ENCODE measurements at places on chromosomes 1 and 21.
A peak's percentile ranks its signal among the peaks of the same experiment; 100 is the strongest.

GRCh38 chr1:203133970-203134725, 6.6 kb downstream of the ADORA1 start:
- peak; percentile 58 for DNase-seq

- no peak for DNase-seq
These were observed 231.4 kb downstream of the GRIK1 start for GRCh38 chr21:29708401-29708800.

DNA sequence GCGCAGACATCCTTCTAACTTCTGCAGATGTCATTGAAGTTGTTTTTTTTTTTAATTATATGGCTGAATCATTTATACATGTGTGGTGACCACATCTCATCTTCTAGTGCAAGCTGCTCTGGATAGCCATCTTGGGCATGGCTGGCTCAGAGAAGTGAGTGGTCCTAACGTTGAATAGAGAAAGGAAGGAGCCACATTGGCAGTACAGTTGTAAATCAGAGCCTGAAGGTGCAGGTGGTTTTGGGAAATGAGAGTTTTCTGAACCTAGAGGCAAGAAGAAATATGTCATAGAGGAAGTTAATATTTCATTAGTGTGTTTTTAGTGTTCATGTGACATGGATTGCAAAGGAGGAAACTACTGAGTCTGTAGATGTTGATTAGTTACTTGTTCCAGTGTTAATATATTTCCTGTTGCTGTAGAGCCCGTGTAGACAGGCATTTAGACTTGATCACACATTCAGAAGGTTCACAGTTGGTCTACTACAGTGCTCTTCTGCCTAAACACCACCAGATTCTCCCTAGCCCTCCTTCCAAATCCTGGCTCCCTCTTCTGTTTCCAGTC, 163.7 kb downstream of the ROR1 start:
- no peak for DNase-seq

- no peak for DNase-seq
These were observed 59.6 kb downstream of the KCNAB2 start for GRCh38 chr1:6105218-6105679.

DNA sequence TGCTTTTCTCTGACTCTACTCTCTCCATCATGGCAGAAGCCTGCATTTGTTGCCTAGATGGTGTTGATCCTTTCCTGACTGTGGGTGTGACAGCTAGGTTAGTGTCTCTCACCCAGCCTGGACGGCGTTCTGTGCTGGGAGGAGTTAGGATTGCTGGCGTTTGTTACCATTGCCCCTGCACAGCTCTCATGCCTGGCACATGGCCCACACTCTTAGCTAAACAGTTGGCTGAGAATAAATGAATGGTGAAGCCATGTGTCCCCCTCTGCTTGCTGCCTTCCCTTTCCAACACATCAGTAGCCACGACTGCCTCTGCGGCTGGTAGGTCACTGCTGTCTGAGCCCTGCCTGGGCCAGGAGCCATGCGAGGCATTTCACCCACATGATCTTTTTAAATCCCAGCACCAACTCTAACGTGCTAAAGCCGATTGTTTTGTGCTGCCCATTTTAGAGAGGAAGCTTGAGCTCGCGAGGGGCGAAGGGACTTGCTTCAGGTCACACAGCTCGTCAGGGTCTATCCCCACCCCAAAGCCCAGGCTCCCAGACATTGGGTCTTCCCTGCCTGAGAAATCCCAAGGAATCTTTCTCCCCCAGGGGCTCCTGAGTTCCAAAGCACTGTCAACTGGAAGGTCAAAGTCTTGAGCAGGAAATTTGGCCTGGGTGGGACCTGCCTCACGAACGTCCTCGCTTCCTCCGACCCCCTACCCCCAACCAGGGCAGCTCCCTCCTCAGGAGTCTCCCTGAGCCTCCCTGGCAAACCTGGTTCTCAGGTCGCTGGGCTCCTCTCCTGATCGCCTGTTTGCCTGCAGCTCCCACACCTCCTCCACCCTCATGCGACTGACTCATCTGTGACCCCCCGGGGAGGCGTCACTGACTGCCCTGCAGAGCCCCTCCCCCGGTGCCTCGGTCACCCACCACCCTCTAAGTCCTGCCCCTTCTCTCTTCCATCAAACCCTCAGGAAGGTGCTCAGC, 271.7 kb upstream of the C1orf174 start:
- DNase-seq = no peak

- no peak for DNase-seq
These were observed 69.9 kb upstream of the PRMT6 start for GRCh38 chr1:106986603-106987002.

DNA sequence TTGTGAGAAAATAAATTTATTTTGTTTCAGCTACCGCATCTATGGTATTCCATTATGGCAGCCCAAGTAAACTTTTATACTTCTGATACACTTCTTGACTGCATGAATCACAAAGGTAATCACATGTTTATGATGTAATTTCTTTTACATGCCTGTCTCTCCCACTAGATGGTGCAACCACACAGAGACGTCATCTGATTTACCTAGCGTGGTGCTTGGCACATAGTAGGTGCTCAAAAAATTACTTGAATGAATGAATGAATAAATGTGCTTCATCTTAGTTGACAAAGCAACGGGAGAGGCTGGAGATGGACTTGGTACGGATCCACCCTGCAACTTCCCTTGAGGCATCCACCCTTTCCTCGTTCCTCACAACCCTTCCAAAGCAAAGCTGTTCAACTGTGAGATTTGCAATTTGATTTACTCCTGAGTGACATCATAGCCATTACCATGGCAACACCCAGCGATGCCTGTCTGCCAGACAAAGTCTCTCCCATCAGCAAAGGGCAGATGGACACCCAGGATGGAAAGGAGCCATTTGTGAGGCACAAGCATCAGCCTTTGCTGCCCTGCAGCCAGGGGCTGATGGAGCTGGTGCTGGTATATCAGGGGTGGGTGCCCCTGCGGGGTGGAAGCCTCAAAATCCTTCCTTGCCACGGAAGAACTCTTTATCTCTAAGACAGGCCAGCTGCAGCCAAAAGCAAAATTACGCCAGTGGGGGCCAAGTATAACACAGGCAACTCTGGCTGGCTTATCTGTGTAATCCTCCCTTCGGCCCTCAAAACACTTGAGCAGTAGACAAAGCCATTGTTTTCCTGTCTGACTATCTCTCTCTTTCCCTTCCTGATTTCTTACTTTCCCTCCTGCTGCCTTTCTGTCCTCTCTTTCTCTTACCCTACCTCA, 18.9 kb upstream of the VWA5B1 start:
- no peak for DNase-seq

DNA sequence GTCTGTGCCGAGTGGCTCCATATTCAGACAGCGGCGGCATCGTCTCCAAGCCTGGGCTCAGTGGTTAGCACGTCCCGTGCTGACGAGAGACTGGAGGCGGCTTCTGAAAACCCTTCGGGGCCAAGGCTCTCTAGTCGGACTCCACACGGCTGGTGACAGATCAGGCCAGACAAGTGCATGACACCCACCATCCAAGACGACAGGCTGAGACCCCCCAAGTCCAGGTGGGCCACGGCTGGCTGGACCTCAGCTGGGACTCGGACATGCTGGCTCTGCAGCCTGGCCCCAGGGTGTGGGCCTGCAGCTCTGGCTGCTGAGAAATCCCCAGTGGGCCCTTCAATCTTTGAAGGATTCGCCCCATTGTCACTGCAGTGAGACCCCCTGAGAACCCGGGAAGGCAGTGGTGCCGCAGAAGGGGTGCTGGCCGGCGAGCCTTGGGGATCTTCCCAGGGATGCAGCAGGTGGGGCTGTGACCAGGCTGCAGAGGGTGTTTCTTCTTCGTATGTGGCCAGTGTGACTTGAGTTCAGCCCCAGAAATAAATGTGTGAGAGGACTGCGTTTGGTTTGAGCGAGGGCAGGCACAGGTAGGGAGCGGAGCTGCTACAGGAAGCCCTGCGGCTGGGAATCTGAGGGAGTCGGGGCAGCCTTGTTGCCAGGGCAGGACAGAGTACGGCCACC, 15.9 kb upstream of the SLC19A1 start:
- DNase-seq = no peak

GRCh38 chr1:168031198-168031597, 94.3 kb upstream of the MPC2 start:
- no peak for DNase-seq

DNA sequence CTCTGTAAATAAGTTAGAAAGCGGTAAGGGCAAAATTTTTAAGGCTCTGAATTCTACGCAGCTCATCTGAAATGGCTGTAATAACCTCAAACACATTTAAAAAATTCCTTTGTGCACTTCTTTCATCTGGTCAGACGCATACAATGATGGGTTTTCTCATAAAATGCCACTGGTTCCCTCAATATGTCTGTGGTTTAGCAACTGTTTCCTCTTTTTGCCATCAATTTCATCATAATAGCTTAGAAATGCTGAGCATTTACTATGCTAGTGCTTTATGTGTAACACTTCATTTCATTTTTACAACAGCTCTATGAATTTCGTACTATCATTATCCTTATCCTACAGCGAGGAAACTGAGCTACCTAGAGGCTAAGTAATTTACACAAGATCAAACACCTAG, 35.3 kb upstream of the DMRTA2 start:
- DNase-seq = peak; percentile 76

GRCh38 chr1:5423109-5423508, 569.1 kb downstream of the NPHP4 start:
- no peak for DNase-seq

Data from fibroblast of skin of abdomen (primary cell).